ENCODE measurements at places on chromosomes 16 and 17.

- DNase-seq: no peak
Observed at GRCh38 chr17:78868391-78868790, 27.8 kb upstream of the USP36 start.

- no peak for DNase-seq
Observed at GRCh38 chr17:1958134-1958881, 66.8 kb downstream of the RTN4RL1 start.

DNA sequence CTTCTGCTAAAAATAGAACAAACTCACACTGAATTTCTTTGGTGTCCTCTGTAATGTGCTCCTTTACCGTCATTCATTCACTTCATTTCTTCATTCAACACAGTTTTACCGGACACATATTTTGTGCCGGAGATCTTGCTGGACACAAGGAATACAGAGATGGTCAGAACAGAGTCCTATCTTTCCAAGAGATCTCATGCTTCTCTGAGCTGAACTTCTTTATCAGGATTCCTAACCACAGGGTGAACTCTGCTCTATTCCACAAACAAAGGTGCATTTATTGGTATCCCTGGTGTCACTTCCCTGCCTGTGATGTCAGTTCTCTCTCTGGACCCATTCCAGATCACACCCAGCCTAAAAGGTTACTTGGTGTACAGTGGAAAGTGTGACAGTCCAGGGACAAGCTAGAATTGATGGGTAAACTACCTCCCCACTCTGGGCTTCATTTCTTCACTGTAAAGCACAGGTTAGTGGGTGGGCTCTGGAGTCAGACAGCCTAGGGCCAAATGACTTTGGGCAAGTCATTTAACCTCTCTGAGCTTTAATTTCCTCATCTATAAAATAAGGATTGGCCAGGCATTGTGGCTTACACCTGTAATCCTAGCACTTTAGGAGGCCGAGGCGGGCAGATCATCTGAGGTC lies 4.2 kb downstream of the IFI35 start:
- DNase-seq: no peak

GRCh38 chr17:58219789-58220183 lies 731 bp upstream of the MKS1 start:
- no peak for DNase-seq

- no peak for DNase-seq
Observed at GRCh38 chr16:68075980-68076379, 9.2 kb upstream of the NFATC3 start.

GRCh38 chr17:57444682-57445450 lies 188.5 kb downstream of the MSI2 start:
- DNase-seq: no peak

DNA sequence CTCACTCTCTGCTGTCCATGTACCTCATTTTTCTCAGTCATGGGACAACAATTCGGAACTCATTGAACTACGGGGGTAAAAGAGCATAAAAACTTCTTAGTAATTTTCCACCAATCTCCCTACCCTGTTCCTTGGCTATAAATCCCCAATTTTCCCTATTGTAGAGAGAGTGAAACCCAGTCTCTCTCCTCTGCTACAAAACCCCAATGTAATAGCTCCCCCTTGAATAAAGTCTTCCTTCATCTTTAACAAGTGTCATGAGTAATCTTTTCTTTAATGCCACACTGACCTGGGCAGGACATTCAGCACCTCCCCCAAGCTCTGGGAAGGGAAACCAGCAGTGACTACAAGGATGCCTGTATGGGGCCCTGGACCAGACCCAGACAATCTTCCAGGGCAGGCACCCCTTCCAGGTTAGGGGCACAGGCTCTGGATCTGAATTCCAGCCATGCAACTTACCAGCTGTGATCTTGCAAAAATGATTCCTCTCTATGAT lies 10.2 kb upstream of the EIF1 start:
- DNase-seq: no peak

- no peak for DNase-seq
Observed at GRCh38 chr17:48261297-48261880, 153.8 kb downstream of the SNX11 start.

DNA sequence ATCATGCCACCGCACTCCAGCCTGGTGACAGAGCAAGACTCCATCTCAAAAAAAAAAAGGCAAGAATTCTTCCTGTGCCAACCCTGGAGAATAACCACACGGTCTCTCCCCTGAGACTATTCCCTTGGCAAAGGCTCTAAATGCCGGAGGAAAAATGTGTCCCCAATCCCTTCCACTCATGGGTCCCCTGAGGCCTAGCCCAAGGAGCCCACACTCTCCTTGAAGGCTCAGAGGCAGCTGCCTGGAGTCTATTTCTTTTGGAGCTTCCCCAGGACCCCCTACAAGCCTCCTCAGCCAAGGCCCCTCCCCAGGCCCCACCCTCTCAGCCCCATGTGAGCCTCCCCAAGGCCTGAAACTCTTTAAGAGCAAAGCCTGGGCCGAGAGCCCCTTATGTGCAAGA lies 16.6 kb downstream of the CEP131 start:
- DNase-seq: no peak

GRCh38 chr17:73703192-73703591 lies 58.9 kb upstream of the SDK2 start:
- DNase-seq: no peak

GRCh38 chr17:2250140-2251095 lies 53.2 kb downstream of the SMG6 start:
- no peak for DNase-seq

DNA sequence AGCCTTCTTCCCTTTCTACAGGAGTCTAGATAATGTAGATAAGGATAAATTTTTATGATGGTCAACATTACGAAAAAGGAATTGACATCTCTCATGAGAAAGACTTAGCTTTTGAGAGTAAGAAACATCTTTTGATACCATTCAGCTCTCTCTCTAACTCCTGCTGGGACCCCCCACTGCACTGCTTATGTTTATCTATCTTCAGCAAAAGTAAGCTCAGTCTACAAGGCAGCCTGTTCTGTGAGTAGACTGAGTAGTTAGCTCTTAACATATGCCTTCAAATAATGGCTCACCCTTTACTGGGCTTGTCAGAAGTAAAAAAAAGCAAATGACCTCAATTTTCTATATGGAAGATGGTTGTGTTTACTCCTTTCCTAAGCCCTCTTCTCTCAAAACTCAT lies 372.2 kb upstream of the CDH11 start:
- DNase-seq: no peak
